Caco-2 (cell line): ENCODE measurements at places on chromosomes 3 and 15. TPM values are rescaled to one million over a fixed set of nuclear protein-coding genes. Genes with fewer than 3 reads are reported as not detected.

The LSAMP gene
- not detected in 2 replicates for total RNA-seq

The PTH1R gene
- 5.1 and 6.8 TPM in 2 replicates for total RNA-seq

The RAD51 gene
- 37.8 and 47.0 TPM in 2 replicates for total RNA-seq

DNA sequence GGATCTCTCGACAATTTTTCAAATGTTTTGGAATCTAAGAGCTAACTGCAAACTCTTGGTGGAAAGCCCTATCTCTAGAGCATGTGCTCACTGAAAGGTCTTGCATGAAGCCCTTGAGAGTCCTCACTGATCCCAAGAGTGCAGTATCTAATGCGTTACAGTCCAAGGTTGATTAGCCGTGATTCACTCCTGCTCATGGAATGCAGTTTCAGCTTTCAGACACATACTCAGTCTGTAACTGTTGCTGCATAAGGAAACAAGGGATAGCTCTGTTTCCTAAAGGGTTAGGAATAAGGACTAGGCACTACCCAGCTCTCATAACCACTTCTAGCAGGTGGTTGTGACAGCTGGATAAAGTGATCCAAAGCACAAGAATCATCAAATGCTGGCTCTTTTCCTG lies 687.4 kb upstream of the CFAP20DC start:
- H3K27ac ChIP-seq = no peak overlapping the region
- no peaks in the 10 kb centered on the region for H3K36me3 ChIP-seq
- no peak for DNase-seq
- no peaks in the 10 kb centered on the region; the same call in 1 of the 2 replicates for H3K27me3 ChIP-seq
- no peak overlapping the region for H3K4me3 ChIP-seq

DNA sequence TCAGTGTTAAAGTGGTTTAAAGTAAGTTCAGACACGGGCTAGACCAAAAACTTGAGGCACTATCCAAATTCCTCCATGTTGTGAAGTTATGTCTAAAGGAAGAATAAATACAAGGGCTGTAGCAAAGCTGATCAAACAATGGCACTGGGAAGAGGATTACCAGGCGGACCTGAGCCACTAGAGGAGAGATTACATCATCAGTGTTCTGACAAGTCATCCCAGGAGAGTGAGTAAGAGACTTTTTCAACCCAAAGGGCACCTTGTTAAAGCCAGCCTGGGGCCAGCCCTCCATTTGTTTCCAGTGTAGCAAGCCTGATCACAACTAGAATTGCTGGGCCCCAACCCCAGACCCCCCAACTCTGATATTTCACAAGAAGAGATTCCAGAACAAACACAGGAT lies 166.9 kb downstream of the DCLK3 start:
- H3K36me3 ChIP-seq = no peaks in the 10 kb centered on the region
- no peaks in the 10 kb centered on the region for H3K27me3 ChIP-seq
- H3K4me1 ChIP-seq = no peaks in the 10 kb centered on the region

DNA sequence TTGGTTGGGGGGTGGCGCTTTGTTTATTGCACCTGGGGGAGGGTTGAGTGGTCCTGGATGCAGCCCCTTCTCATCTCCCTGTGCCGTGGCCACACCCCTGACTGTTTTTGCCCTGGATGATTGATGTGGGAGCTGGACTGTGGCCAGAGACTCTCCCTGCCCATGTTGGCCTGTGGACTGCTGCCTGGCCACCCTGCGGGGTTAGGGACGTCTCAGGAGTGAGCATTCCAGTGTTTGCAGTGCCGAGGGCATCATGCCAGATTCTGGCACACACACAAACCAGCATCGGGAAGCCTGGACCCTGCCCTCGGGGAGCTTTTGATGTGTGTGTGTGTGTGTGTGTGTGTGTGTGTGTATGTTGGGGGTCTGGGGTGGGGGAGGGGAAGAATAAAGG lies 15.8 kb downstream of the APBA2 start:
- no peaks in the 10 kb centered on the region for H3K27me3 ChIP-seq
- no peaks in the 10 kb centered on the region for H3K36me3 ChIP-seq
- no peaks in the 10 kb centered on the region for H3K4me1 ChIP-seq
- H3K27ac ChIP-seq = no peak overlapping the region
- DNase-seq = no peak

DNA sequence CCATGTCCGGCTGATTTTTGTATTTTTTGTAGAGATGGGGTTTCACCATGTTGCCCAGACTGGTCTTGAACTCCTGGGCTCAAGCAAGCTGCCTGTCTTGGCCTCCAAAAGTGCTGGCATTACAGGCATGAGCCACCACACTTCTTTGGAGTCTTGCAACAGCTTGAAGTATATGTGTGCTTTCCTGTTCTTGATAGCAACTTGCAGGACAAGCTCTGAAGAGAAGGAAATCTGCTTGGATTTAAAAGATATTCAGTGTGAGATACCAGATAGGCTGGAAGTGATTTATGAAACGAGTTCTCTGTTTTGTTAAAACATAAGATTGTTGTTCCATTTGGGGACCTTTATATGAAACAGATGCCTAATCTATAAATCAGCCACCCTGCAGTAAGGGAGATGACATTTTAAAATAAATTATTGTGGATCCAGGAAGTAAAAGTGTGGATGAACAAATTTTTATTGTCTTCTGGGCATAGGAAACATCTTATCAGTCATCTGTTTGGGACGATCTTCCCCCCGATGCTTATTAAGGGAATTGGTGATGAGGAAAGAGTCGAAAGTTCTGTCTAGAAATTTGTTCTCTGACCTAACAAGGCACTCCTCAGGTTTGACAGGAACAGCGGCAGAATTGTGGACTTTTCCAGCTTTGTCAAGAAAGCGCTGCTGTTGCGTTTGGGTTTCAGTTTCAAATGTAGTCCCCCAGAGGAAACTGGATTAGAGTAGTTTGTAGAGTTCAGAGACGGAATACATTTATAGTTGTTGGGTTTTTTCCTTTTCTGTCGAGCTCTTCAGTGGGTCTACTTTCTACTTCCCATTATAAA lies 53.7 kb upstream of the MAGI1 start:
- H3K27ac ChIP-seq = no peak overlapping the region
- no peak for DNase-seq
- no peaks in the 10 kb centered on the region for H3K36me3 ChIP-seq
- no peaks in the 10 kb centered on the region for H3K27me3 ChIP-seq
- H3K4me3 ChIP-seq = no peak overlapping the region

DNA sequence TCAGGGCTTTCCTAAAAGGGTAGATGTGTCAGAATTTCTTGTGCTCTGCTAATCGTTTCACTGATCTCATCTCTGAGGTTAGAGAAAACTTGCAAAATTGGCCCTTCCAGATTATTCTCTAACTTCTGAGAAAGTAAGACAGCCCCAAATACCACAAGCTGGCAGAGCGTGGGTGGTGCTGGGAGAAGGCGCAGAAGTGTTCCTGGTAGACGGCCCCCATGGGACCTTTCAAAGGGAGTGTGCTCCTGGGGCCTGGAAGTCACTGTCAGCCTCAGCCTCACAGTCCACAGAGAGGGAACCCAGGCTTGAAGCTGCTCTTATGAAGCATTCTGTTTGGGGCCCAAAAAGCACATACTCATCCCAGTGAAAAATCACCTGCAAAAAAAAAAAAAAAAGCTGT lies 86.5 kb upstream of the PFN2 start:
- no peaks in the 10 kb centered on the region for H3K4me1 ChIP-seq
- no peaks in the 10 kb centered on the region for H3K27me3 ChIP-seq
- H3K27ac ChIP-seq = no peak overlapping the region
- H3K36me3 ChIP-seq = no peaks in the 10 kb centered on the region
- no peak overlapping the region for H3K4me3 ChIP-seq

- peaks cover 5% of the 10 kb centered on the region for H3K4me1 ChIP-seq
- no peak for DNase-seq
- no peaks in the 10 kb centered on the region for H3K36me3 ChIP-seq
- no peaks in the 10 kb centered on the region for H3K27me3 ChIP-seq
- no peak overlapping the region for H3K27ac ChIP-seq
Observed at GRCh38 chr3:72033666-72034428, 248.9 kb upstream of the PROK2 start.
